ENCODE measurements at places on chromosomes 5 and 9. TPM values are rescaled to one million over a fixed set of nuclear protein-coding genes. Genes with fewer than 3 reads are reported as not detected.

Gene SAXO1
- polyA plus RNA-seq, result not detected

Gene NRG2
- not detected for polyA plus RNA-seq

Gene FCN1
- 9.5 TPM for polyA plus RNA-seq

Gene RELL2
- polyA plus RNA-seq, result 5.9 TPM

Gene GPRIN1
- polyA plus RNA-seq, result 0.35 TPM

Gene NEUROG1
- not detected for polyA plus RNA-seq

Gene TMC1
- polyA plus RNA-seq, result not detected

Gene PCDHB12
- not detected for polyA plus RNA-seq

Gene DNAJC21
- polyA plus RNA-seq, result 14.8 TPM

Gene EEIG1
- 90.5 TPM for polyA plus RNA-seq

Gene SLC2A6
- polyA plus RNA-seq, result 65.2 TPM

Gene REEP2
- not detected for polyA plus RNA-seq
